CD4-positive, alpha-beta T cell (primary cell): ENCODE measurements at places on chromosomes 12 and 14.

- DNase-seq = no peak
Measured at GRCh38 chr12:45315462-45315861, 99.6 kb downstream of the ANO6 start.

- no peak for DNase-seq
Measured at GRCh38 chr14:45060551-45060950, 23.4 kb upstream of the PRPF39 start.

GRCh38 chr12:33596061-33596460 lies 156.4 kb upstream of the SYT10 start:
- DNase-seq = no peak

DNA sequence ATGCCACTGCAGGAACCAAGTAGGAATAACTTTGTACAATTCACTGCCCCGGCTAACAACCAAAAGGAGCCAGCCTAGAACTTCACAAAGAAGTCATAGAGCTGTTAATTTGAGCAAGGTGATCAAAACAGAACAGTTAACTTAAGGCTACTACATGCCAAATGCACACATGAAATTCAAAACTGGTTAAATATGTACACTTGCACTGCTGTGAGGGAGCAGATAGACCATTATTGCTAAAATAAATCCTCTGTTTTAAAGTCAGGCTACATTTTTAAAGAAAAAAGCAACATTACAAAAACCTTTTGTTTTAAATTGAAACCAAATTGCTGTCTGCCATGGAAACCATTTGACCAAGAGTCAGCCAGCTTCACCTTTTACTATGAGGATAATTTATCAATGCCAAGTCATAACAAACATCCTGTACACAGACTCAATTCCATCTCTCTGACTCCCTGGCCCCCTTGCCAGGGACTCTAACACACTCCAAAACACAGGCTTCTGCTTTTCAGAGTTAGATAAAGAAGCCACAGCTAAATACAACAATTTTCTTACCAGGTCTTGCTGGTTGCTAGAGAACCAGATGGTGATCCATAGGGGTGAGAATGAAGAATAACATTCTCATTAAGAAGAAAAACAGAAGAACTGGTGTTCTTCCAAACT lies 84.0 kb downstream of the LRP6 start:
- no peak for DNase-seq

DNA sequence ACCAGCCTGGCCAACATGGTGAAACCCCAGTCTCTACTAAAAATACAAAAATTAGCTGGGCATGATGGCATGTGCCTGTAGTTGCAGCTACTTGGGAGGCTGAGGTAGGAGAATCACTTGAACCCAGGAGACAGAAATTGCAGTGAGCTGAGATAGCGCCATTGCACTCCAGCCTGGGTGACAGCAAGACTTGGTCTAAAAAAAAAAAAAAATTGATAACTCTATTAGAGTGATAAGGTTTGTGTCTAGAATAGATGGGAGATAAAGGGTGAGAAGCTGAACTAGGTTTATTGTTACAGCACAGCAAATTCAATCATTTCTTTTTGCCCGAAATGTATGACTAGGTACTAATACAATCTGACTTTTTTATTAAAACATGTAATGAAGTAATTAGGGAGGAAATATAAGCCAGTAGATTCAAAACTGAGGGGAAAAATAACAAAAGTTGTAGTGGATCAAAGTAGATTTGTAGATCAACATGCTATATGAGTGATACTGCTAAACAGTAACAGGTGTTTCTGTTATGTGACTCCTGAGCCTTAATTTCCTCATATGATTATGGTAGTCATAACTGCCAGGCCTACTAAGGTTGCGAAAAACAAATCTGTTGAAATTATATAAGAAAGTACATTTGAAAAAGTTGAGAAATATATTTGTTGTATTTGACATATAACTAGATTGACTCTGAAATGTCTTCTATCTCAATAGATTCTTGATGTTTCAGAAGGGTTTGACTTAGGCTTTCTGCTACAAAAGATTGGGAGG lies 83.6 kb downstream of the WNK1 start:
- DNase-seq = no peak
